ENCODE measurements at places on chromosomes 6 and 20.

- no peak for DNase-seq
These were observed 234.4 kb downstream of the SMOC2 start for GRCh38 chr6:168675375-168675774.

- DNase-seq = no peak
These were observed 97.9 kb downstream of the ANKRD60 start for GRCh38 chr20:58130581-58130980.

- no peak for DNase-seq
These were observed 188.6 kb downstream of the TFAP2B start for GRCh38 chr6:51007237-51007636.

- DNase-seq = no peak
These were observed 34.3 kb downstream of the SAMHD1 start for GRCh38 chr20:36917240-36917639.
